HAP-1 (cell line): ENCODE measurements at places on chromosomes 1 and 21.

DNA sequence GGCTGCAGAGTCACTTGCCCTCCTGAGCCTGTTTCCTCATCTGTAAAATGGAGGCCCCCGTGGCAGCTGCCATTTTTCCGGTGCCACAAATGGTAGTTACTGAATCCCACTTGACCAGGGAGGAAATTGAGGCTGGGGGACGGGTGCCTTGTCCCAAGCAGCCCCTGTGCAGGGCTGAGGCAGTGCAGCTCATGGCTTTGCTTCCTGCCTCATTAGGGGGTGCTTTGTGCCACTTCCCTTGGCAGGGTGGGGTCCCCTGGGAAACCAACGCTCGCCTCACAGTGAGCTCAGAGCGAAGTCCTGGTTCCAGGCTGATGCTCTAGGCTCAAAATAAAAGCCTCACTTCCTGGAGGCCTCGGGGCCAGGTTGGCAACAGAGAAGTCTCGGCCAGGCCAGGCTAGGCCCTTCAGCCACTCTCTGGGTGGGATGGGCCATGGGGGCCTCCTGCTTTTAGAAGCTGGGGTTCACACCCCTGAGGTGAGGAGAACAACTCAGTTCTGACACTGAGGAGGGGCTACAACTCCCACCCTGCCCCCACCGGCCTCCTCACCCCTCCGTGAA is 6.8 kb downstream of the LAPTM5 start:
- DNase-seq, result no peak

GRCh38 chr1:214004795-214005194 is 17.0 kb downstream of the PROX1 start:
- no peak for DNase-seq

DNA sequence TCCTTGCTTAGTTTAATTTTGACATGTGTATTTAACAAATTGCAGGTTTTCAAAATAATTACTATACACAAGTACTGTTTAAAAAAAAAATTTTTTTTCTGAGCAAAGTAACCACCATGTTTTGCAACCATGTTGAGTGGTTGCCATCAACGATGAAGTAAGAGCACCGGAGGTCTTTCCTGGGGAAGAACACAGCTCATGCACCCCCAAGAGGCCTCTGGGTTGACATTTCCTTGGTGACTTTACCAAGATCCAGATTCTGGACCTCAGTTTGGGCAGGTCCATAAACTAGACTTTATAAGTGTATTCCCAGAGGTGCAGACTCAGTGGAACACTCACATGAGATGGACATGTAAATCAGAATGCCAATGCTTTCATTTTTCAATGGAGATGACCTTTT is 36.8 kb upstream of the RALGPS2 start:
- no peak for DNase-seq

GRCh38 chr1:71045463-71046028 is 2.1 kb downstream of the PTGER3 start:
- DNase-seq, result peak; percentile 11

DNA sequence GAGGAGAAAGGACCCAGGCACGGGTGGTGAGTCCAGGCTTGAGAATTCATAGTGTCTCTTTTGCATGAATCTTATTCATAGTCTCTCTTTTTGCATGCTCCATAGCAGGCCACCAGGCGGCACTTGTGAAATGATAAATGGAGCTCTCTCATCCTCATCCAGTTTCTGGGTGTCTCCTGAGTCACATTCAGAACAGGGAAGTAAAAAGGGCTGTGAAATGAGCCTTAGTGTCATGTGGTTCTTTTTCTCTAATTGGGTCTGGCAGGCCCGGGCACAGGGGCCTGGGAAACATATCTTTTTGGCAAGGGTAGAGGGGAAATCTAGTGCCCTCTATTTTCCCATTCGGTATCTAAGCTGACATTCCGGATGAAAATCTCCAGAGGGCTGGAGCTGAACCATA is 19.1 kb upstream of the NCF2 start:
- DNase-seq, result peak; percentile 50

GRCh38 chr1:206895837-206896242 is 1.4 kb upstream of the IL24 start:
- DNase-seq, result no peak
